ENCODE measurements at places on chromosomes 11 and 22.
A peak's percentile ranks its signal among the peaks of the same experiment; 100 is the strongest.

DNA sequence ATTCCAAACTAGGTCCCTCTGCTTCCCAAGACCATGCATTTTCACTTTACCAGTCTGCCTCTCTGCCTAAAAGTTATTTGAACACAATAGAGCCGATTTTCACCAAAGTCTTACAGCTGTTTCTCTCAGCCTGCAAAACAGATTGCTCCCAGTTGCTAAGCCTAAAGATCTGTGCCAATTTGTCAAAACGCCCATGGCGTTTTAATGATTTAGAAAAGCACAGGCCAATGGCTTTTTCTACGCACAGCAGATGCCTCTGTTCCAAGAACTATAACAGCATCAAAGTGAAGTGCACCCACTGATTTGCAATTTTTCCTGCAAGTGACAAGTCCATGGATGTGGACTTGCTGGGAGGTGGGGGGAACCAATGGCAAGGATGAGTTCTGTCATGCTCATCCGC, 173.9 kb upstream of the SYN3 start:
- no peak for DNase-seq

DNA sequence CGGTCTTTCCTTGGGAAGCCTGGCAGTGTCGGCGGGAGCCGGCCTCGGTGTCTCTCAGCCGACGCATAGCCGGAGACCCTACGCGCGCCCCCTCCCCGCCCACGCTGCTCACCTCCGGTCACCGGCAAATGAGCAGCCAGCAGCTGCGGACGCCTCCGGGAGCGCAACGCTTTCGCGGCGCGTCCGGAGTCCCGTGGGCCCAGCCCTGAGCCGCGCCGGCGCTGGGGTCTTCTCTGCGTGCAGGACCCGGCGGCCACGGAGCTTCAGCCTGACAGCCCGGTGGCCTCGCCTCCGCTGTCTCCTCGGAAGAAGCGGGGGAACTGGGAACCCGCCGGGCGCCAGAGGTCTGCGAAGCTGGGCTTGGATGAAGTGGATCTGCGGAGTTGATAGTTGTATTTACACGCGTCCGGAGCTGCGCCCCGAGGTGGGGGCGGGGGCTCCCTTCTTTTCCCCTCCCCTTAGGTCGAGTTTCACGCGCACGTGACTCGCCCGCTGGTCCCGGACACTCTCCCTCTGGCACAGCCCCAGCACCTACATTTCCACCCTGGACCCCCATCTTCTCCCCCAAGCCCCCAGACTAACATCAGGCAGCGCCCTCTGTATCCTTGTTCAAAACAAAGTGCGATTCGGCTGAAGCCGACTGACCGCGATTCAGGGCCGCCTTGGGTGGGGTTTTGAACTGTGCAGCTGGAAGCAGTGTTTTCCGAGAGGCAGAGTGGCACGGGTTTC, at the start of gene SLC43A1:
SLC43A1 (minus strand) TSS at position 371 of the 729 bp plus-strand sequence. CDS start 1,591 bp downstream, outside the sequence.
- peak; percentile 81 for DNase-seq

DNA sequence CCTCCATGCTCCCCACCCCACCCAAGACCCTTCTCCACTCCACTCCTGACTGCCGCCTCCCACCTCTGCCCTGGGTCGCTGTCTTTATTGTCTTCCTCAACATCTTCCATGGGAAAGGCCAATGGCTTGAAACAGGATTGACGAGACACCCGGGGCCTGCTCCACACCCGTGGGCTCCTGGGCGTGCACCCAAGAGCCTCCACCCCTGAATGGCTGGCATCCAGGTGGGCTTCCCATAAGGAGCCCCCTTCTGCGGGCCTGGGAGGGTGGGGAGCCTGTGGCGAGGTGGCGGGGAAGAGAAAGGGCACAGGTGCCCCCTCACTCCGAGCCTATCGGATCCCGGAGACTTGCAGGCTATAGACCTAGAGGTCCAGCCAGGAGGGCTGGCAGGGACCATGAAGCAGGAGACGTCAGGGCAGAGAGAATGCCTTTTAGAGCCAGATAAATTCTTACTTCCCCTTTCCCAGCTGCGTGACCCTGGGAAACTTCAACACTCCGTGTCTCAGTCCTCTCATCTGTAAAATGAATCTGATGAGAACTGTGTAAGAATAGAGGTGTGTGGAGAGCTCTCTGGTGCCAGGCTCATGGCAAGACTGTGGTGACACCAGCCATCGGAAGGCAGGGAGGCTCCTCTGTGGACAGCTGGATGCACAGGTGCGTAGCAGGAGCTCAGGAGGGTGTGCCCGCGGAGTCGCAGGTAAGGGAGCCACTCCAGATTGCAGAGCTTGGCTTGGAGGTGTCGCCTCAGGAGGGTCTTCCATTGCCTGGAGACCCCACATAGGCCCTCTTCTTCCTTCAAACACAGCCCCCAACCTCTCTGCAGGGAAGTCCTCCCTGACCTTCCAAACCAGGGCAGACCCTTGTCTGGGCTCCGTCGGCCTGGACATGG, 53.9 kb downstream of the SMIM38 start:
- DNase-seq = no peak

GRCh38 chr11:24514219-24514594, 17.4 kb downstream of the LUZP2 start:
- no peak for DNase-seq

- no peak for DNase-seq
Observed at GRCh38 chr22:45735273-45735672, 63.6 kb downstream of the ATXN10 start.

DNA sequence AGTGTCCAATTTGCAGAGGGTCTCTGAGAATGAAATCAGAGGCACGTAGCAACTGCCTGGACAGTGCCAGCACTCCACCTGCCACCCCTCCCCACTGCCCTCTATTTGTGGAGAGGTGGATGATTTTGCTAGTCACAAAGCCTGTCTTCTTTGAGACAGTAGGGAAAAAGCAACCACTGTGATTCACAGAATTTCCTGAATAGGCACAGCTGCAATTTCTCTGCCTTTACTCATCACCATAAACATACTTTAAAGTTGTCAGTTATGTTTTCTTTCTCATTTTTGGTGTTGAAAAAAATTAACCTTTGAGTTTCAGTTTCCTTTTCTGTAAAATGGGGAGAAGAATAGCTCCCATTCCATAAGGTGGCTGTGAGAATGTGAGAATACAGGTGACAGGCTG, 134.3 kb downstream of the TEAD1 start:
- no peak for DNase-seq

- no peak for DNase-seq
Observed at GRCh38 chr11:84396521-84396920, 1110.4 kb upstream of the CCDC90B start.

DNA sequence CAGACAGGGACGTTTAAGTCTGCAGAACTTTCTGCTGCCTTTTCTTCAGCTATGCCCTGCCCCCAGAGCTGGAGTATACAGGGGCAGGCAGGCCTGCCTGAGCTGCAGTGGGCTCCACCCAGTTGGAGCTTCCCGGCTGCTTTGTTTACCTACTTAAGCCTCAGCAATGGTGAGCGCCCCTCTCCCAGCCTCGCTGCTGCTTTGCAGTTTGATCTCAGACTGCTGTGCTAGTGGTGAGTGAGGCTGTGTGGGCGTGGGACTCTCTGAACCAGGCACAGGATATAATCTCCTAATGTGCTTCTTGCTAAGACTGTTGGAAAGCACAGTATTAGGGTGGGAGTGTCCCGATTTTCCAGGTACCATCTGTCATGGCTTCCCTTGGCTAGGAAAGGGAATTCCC, 38.5 kb downstream of the NELL1 start:
- DNase-seq = no peak

- DNase-seq = no peak
Observed at GRCh38 chr22:30701872-30702271, 7.2 kb downstream of the OSBP2 start.

DNA sequence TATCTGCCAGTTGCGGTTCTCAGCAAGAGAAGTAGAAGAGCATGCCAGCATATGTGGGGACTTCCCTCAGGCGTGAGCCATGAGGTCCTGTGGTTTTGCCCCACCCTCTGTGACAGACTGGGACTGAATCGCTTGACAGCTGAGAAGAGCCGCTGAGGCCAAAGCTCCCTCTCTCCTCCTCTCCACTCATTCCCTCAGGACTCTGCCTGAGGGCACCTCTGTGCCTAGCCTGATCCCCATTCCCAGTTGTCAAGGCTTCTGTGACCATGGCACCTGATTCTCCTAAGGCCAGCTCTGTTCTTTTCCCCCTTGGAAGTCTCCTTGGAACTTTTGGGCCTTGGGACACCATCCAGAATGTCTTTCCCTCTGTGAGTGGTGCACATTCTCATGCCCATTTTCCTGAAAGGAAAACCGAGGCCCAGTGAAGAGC, 27.0 kb downstream of the ART5 start:
- DNase-seq = no peak

DNA sequence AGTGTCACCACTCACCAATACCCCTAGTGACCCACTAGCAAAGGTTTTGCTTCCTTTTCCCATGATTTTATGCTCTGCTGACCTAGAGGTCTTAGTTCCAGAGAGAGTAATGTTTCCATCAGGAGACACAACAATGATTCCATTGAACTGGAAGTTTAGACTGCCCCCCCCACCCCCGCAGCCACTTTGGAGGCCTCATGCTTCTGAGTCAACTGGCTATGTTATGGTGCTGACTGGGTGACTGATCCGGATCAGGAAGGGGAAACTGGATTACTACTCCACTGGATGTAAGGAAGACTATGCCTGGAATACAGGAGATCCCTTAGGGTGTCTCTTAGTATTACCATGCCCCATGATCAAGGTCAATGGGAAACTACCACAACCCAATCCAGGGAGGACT, 633.6 kb downstream of the OPCML start:
- DNase-seq = no peak

DNA sequence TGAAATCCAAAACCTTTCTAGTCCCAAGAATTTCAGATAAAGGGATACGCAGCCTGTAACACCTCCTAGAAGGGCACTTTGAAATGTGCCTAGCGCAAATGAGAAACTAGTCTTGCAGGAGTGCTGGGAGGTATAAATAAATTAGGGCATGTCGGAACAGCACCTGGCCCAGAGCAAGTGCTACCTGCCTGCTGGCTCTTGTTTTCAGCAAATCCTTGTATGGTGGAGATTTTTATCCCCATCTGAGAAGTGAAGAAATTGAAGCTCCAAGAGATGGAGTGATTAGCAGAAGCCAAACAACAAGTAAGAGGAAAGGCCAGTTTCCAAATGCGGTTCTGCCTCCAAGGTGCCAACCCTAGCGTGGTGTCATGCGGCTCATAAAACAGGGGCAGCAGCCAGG, 36.7 kb upstream of the TFIP11 start:
- DNase-seq = no peak

DNA sequence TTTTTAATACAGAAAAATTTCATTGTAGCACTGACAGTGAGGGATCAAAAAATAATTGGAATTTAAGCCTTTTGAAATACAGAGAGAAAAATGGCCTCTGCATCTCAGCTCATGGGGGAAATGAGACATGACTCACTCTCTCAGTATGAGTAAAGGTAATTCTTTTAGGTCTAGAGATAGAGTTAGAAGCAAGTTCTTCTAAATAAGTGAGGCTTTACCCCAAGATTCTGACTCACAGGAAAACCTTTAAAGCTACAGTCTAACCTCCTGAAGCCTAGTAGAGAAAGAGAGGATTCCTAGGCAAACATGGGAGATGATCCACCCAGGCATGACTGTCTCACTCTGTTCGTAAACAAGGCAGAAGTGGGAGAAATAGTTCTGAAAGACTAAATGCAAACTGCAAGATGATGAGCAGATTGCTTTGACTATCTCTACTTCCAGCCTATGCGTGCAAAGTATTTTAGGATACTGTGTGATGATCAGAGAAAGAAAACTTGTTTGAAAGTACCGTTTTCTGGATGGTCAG, 1003.3 kb upstream of the CCDC90B start:
- DNase-seq = no peak

GRCh38 chr11:19972091-19972490, 188.2 kb downstream of the DBX1 start:
- no peak for DNase-seq

- no peak for DNase-seq
Observed at GRCh38 chr11:905952-906351, 4.7 kb downstream of the CHID1 start.

DNA sequence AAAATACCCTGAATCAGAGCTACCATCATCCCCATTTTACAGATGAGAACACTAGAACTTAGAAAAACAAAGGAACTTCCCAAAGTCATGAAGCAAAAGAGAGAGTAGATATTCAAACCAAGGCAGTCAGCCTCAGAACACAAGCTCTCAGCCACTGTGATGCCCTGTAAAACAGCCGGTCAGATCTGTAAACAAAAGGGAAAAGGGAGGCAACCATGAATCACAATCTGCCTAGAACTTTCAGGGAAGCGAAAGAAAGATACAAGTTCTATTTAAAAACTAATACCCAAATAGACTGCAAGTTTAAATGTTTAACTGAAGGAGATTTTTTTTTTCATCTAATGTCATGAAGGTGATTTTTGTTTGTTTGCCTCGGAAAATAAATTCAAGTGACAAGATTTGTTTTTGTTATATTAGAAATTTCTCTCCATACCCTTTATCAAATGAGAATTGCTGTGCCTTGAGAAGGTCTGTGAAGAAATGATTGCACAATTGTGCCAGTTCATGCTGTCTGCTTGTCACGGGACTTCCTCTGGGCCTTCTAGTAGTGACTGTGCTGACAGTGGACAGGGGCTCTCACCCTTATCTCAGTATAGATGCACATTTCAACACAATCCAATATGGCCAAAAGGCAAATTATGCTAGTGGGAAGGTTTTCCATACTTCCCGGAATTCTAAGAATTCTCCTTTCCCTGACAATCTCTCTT, 11.7 kb downstream of the SAA1 start:
- no peak for DNase-seq

GRCh38 chr11:121603316-121603715, 150.5 kb upstream of the SORL1-AS1 start:
- DNase-seq = no peak

DNA sequence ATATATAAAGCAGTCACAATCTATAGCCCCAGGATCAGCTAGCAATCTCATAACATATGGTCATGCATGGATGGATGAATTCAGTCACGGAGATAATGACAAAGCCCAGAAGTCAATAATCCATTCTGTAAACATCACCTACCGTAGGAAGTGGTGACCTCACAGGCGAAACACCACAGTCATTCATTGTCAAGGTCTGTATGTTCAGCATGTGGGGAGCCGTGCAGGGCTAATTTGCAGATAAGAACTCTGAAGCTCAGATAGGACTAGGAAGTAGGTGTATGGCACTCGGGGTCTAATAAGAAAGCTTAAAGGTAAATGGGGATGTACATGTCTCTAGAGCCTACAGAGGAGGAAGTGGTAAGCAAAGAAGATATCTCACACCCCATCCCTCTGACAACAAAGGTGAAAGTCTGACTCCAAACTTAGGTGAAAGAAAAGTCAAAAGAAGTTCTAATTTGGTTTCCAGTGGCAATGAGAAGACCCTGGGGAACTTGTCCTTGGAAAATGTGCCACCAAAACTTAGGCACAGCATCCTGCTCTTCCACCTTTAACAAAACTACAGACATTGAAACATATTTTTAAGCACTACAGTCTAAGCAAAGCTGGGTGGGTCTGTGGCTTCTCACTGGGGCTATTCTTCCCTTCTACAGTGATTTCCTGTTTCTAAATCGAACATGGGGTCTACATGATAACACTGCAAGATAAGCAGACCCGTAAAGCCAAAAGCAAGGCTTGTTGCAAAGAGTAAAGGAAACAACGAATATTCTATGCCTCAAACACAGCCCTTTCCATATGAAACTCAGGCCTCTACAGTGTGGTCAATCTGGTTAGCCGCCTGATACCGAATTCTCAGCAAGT, 5.2 kb downstream of the CRTAM start:
- peak; percentile 51 for DNase-seq

All from Karpas-422 (cell line).